ENCODE measurements at places on chromosomes 5 and 9. TPM values are rescaled to one million over a fixed set of nuclear protein-coding genes. Genes with fewer than 3 reads are reported as not detected.

DNA sequence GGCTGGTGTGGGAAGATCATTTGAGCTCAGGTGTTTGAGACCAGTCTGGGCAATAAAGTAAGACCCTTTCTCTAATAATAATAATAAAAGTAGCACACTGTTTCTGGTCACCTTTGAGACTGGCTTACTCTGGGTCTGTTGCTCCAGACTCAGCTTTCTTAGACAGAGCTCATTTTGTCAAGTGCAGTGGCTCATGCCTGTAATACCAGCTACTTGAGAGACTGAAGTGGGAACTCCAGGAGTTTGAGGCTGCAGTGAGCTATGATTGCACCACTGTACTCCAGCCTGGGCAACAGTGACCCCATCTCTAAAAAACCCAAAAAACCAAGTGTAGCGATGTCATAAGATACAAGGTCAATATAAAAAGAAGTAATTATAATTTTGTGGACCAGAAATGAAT, 36.4 kb upstream of the RNU6ATAC start:
- DNase-seq = no peak

DNA sequence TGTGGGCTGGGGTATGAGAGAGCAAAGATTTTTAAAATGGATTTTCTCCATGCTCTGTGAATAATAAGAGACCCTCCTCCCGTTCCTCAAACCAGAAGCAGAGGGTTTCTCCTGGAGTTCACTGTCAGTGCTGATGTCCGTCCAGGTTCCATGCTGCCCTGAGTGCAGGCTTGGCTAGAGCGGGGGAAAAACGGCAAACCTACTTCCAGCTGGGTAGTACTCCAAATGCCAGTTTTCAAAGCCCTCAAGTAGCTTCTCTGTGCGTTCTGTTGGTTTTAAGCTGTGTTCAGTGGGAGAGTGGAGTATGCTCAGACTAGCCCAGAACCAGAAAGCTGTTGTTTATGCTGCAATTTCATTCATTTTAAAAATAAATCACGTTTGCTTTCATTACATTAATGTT, 40.3 kb downstream of the RASGEF1C start:
- no peak for DNase-seq

- no peak for DNase-seq
Observed at GRCh38 chr9:30197453-30197852, 2187.0 kb upstream of the ACO1 start.

GRCh38 chr9:86843206-86843605, 104.1 kb downstream of the GAS1 start:
- DNase-seq = peak; percentile 15

DNA sequence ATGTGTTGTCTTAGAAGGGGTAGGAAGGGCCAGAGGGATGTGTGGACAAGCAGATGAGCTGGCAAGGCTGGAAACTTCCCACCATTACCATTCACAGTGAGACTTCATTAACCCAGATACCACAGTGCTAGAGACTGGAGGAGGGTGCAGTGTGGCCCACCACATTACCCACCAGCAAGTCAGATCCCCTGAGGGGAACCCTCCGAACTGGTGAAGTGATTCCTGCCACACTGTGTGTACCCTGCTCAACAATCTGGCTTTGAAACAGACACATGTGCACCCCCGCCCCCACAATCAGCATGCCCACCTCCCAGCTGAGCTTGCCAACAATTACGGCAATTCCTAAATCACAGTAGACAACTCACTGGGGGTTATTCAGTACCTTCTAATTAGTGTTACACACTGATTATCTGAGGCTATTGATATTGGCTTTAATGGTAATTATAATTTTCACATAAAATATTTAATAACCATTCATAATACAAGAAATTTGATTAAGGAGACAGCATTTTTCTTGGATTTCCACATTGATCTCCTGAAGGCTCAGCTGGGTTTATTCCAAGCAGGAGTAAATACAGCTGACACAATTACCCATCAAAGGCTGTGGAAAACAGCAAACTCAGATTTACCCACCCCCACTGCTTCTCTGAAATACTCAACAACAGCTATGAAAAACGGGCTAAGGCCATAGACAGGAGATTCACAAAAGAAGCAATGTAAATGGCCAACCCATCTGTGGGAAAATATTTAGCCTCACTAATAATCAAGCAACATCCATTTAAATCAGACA, 169.3 kb upstream of the FSTL4 start:
- no peak for DNase-seq

DNA sequence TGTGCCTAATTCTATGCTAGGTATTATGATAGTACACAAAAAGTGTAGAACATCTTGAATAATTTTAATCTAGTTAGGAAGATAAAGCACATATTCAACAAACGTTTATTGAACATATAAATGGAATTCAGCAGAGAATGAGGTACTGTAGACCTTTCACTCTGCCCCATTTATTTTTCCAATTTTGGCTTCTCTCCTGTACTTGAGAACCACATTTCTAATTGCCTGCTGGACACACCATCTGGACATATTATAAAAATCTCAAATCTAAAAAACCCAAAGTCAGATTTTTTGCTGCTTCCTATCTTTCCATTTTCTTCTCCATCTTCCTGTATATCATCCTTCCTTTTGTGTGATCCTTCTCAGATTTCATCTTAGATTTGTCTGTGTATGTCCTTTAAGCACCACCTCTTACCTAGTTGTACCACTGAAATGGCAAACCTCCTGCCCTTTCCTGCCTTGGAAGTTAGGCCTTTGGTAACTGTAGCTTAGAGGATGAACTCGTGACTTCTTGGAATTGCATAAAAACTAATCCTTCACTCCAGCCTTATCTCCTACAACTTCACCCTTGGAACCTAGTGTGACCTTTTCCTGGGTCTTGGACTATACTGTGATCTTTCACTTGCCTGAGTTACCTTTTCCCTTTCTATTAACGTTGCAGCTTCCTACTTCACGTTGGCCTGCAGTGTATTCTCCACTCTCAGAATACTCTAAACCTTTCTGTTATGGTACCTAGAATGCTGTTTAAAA, 8.8 kb downstream of the SLC26A2 start:
- no peak for DNase-seq

The EGFLAM gene
- not detected for total RNA-seq

DNA sequence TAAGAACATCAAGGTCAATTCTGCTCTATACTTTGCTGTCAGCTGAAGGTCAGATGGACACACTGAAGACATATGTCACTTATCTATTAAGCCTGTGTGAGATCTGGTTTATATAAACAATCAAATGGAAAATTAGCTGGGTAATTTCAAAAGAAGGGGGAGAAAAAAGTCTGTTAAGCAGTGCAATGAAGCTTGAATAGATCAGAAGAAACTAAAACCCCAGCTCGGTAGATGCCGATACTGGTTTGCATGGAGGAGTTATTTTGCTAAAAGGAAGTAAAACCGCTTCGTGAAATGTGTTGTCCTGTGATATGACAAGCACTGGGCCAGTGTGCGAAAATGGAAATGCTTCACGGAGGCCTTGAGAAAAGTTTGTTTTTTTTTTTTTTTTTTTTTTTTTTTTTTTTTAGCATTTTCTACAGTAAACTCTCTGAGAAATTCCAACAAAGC, 148.8 kb downstream of the MEF2C start:
- no peak for DNase-seq
